ENCODE measurements at places on chromosomes 5 and 9.

DNA sequence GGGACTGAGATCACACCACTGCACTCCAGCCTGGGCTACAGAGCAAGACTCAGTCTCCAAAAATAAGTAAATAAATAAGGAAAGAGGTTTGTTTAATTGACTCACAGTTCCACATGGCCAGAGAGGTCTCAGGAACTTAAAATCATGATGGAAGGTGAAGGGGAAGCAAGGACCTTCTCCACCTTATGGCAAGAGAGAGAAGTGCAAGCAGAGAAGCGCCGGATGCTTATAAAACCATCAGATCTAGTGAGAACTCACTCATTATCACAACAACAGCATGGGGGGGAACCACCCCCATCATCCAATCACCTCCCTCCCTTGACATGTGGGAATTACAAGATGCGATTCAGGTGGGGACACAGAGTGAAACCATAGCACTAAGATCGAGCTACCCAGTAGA, 22.8 kb upstream of the RGMB start:
- DNase-seq, result no peak

GRCh38 chr9:110669433-110669832, 842 bp downstream of the MUSK start:
- no peak for DNase-seq

GRCh38 chr5:121704291-121704690, 147.4 kb upstream of the FTMT start:
- DNase-seq, result no peak

DNA sequence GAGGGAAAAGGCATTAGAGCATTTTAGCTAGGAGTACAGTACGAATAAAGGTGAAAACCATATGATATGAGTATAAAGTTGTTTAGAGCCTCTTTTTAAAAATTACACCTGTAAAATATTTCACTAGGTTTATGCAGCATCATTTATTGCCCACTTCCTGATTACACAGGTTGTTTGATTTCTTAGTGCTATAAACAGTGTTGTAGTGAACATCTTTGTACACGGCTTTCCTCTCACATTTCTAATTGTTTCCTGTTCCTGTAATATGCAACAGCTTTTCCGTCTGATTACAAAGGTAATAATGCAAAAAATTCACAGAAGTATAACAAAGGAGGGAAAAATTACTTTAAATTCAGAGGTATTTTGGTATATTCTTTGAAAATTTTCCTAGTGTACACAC, 13.0 kb downstream of the STOM start:
- no peak for DNase-seq

DNA sequence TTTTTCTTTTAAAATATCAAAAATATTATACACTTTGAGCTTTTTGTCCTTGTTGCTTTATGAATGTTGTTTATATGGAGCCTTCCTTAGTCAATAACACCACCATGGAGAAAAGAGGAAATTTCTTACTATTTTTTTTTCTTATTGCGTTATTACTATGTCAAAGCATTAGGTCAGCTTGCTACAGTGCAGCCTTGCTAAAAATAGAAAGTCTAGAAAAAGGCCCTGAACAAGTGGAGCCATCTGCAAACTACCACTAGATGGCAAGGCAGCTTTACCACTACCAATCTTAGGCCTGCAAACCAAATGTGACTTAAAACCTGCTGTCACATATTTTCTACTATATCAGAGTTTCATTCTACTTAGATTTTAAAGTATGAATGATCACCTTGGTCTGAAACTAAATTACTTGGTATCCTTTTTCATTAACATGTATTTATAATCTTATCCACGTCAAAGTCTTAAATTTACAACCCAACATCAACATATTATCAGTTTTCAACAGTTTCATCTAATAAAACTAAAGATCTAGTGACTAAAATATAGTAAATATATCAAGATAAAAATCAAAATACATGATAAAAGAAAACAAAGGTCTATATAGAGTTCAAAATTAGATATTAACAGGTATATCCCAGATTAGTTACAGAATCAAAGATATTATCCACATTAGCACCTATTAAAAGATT, 113.1 kb upstream of the ACOT12 start:
- peak; percentile 86 for DNase-seq

- no peak for DNase-seq
These were observed 22.7 kb downstream of the TEK start for GRCh38 chr9:27131731-27132130.

- DNase-seq, result peak; percentile 20
These were observed 391.9 kb upstream of the WWC1 start for GRCh38 chr5:167899490-167900070.

- peak; percentile 49 for DNase-seq
These were observed 2.7 kb upstream of the APBA1 start for GRCh38 chr9:69674716-69675438.

DNA sequence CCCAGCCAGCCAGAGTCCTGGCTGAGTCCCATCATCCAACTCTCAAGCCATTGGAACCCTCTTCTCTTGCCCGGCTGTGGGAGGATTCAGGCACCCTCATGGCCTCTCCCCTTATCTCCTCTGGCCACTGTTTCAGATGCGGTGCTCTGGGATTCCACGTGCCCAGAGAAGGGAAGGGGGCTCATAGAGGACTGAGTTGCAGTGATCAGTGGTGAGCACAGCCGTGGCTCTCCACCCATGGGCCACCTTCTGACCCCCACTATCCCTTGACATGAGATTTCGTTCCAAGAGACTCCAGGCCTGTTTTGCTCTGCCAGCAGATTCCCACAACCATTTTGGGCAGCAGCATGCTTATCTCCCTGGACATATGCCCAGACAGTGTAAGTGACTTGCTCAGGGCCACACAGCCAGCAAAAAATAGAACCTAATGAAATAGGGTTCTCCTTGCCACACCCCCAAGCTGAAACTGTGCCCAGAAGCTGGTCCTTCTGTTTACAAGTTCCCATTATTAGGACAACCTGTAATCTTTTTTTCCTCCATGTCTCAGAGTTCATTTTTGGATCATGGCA, 2.7 kb downstream of the GPX3 start:
- no peak for DNase-seq

DNA sequence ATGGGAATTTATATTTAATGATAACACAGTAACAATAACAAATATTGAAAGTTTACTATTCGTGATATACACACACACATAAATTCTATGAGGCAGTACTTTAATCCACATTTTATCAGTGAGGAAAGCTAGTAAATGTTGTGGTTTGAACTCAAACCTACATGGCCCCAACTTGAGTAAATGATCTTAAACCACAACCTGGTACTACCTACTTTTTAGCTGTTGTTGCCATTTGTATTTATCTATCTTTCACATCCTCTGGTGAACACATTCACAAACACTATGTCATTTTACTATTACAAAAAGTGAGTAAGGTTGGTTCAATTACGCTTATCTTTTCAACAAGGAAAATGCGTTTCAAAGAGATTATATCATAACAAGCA, 186.1 kb downstream of the SMC2 start:
- DNase-seq, result no peak

DNA sequence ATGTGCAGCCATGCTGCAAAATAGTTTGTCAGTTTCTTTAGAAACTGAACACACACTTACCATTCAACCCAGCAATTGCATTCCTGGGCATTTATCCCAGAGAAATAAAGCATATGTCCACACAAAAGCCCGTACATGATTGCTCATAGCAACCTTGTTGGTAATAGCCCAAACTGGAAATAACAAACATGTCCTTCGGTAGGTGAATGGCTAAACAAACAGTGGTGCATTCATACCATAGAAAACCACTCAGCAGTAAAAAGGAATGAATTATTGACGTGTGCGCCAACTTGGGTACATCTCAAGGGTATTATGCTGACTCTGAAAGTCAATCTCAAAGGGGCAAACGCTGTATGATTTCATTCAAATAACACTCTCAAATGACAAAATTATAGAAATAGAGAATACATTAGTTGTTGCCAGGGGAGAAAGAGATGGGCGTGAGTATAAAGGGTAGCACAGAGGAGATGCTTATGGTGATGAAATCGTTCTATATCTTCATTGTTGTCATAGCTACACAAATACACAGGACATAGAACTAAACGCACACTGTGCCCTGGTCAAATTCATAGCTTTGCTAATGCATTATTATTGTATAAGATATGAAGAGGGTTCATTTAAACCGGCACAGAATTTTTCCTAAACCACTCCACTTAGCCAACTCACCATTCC, 58.2 kb downstream of the DRD1 start:
- DNase-seq, result no peak

- peak; percentile 79 for DNase-seq
These were observed 12.7 kb upstream of the PRELID2 start for GRCh38 chr5:145847499-145848497.

DNA sequence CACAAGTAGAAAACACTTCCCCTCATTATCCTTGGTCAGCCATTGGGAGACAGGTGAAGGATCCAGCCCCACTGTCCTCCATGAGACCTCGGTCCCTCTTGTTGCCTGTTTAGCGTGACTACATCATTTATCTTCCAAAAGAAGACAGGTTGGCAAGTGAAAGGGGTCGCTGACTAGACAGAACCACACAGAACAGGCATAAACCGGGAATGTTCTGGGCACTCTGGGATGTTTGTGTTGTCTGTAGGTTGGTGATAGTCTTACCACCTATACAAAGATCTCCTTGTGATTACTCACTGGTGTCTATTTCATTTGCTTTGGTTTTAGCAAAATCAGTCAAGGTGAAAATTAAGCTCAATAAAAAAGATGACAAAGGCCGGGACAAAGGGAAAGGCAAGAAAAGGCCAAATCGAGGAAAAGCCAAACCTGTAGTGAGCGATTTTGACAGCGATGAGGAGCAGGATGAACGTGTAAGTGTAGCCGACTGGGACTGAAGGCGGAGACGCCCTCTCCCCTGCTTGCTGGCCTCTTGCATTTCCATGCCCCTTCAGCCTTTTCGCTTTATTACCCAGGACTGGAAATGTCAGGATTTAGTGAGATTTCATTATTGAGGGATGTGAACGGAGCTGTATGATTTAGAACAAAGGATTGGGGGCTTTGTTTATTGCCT, 175.9 kb downstream of the SMARCA2 start:
- no peak for DNase-seq

DNA sequence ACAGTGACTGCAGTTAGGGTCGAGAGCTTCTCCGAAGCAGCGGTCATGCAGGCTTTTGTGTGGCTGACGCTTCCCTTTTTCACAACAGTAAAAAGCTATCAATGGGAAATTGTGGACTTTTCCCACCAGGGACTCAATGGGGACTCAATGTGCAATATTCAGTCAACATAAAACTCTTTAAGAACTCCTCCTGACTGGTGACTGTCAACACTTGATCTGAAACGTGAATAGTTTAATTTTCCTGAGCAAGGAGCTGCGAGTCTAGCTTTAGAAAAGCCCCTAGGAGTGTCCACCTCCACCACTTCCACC, 28.7 kb downstream of the EXOC3 start:
- no peak for DNase-seq

GRCh38 chr9:111603041-111603440, 3.6 kb upstream of the PTGR1 start:
- no peak for DNase-seq

DNA sequence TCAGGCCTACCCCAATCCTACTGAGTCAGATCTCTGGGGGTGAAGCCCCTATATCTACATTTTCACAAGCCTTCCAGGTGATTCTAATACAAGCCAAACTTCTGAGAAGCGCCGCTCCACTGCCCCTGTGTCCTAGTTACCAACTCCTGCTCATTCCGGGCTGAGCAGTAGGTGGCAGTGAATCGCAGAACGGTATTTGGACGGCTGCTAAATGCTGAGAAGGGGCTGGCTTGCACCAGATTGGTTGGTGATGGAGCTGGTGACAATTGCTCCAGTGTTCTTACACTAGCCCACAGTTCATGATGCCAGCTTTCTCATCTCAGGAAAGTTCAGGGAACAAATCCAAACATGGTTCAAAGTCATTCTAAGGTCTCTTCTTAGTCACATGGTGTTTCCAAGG, 31.1 kb upstream of the FGF1 start:
- peak; percentile 71 for DNase-seq

- no peak for DNase-seq
These were observed 243.2 kb downstream of the ELAVL2 start for GRCh38 chr9:23582836-23583235.
